ENCODE measurements at places on chromosomes 16 and 17.

DNA sequence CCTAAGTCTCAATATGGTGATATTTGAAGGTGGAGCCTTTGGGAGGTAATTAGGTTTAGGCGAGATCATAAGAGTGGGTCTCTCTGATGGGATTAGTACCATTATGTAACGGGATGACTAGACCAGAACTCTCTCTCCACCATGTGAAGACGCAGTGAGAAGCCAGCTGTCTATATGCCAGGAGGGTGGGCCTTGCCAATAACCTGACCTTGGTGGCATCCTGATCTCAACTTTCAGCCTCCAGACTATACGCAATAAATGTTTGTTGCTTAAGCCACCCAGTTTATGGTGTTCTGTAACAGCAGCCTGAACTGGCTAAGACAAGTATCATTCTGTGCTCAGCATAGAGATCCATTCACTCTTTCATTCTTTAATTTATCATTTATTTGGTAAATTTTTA, 167.2 kb upstream of the CDH11 start:
- no peak for DNase-seq

DNA sequence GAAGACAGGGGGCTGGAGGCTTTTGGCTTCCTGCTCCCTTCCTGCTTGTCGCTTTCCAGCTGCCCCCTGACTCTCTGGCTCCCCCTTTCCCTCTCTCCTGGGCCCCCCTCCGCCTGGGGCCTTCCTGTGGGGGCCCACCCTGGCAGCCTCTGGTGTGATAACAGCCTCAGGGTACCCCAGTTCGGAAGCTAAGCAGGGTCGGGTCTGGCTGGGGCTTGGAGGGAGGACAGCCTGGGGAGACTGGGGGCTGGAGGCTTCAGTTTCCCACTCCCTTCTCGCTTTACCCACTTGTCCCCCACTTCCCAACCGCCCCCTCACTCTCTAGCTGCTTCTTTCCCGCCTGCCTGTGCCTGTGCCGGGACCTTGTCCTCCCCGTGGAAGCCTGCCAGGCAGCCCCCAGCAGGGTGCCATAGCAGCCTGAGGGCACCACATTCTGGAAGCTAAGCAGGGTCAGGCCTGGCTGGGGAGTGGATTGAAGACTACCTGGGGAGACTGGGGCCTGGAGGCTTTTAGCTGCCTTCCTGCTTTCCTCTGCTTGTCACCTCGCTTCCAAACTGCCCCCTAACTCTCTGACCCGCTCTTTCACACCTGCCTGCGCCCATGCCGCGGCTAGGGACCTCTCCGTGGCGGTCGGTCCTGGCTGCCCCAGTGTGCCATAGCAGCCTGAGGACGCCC, 2275.5 kb downstream of the TP53TG3F start:
- DNase-seq = no peak

- no peak for DNase-seq
Measured at GRCh38 chr16:65754820-65755691, 611.4 kb upstream of the CDH5 start.

GRCh38 chr17:79461041-79461440, 149.8 kb downstream of the RBFOX3 start:
- DNase-seq = no peak

- DNase-seq = no peak
Measured at GRCh38 chr16:2769675-2770056, 7.4 kb downstream of the ELOB start.

DNA sequence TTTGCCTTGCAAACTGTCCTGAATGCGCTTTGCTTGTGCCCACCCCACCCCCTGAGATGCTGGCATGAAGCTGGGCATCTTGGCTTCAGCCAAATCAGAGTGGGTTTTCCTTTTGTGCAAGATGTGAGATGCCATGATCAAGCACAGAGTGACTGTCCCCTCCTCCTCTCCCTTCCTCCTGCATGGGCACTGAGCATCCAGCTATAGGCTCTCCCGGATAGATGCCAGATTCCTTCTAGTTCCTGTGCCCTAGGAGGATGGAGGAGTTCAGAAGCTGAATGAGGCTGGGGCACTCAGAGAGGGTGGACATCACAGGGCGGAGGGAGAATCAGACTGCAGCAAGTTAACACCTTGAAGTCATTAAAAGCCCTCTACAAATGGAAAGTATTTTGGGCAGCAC, 384.1 kb upstream of the CCL2 start:
- DNase-seq = no peak

- DNase-seq = no peak
Measured at GRCh38 chr16:65119901-65120401, 1.9 kb downstream of the CDH11 start.

DNA sequence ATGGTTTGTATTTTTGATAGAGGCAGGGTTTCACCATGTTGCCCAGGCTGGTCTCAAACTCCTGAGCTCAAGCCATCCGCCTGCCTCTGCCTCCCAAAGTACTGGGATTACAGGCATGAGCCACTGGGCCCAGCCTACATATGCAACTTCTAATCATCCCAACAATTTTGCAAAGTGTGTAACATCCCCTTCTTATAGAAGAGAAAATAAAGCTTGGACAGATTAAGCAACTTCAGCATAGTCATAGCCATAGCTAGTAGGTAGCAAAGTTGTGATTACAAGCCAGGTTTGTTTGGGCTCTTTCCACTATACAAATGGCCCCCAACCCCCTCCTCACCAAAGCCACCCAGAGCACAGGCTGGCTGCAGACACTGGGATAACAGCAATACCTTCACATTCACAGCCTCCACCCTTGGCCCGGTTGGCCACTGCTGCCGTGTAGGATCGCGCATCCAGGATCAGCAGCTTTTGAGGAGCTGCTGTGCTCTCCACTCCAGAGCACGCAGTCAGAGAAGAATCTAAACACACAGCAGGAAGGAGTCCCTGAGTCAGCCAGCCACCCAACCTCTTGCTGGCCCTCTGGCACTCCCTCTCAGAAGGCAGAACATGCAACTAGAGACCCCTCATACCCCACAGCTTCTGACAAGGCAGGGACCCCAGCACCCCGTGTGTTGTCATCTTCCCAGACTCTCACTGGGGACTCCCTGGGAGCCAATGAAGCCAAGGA, 7.9 kb downstream of the MTMR4 start:
- DNase-seq = no peak

GRCh38 chr16:74556375-74556922, 50.5 kb downstream of the GLG1 start:
- no peak for DNase-seq

DNA sequence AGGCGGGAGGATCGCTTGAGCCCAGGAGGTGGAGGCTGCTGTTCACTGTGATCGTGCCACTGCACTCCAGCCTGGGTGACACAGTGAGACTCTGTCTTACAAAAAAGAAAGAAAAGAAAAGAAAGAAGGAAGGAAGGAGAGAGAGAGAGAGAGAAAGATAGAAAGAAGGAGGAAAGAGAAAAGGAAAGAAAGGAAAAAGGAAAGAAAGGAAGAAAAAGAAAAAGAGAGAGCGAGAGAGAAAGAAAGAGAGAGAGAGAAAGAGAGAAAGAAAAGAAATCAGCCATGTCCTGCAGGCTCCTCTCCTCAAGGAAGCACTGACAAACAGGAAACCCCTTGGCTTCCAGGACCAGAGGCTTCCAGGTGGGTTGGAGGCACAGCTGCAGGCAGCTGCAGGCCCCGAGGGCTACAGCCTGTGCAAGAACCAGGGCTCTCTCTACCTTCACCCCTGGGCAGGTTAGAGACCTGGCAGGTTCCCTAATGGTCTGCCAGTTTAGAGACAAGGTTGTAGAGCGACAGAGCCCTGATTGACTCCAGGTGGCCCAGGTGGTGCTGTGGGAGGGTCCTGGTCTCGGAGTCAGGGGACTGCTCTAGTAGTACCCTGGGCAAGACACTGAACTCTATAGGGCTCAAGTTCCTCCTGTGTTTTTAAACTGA, 53.8 kb downstream of the PECAM1 start:
- DNase-seq = no peak

DNA sequence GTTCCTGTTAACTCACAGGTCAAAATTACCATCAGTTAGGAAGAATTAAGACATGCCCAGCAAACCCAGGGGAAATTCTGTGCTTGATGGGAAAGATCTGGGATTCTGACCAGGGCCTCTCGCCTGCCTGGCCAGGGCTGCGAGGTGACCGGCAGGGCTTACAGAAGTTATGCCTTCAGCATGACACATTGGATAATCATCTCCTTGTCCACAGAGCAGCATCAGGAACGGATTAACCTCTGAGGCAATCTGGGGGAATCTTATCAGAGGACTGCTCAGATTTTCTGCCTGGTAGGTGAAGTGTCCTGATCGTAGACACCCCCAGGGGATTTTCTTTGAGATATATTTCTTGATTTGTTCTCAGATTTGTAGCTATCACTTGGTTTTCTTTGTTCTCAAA, 172.5 kb downstream of the HS3ST3A1 start:
- no peak for DNase-seq

DNA sequence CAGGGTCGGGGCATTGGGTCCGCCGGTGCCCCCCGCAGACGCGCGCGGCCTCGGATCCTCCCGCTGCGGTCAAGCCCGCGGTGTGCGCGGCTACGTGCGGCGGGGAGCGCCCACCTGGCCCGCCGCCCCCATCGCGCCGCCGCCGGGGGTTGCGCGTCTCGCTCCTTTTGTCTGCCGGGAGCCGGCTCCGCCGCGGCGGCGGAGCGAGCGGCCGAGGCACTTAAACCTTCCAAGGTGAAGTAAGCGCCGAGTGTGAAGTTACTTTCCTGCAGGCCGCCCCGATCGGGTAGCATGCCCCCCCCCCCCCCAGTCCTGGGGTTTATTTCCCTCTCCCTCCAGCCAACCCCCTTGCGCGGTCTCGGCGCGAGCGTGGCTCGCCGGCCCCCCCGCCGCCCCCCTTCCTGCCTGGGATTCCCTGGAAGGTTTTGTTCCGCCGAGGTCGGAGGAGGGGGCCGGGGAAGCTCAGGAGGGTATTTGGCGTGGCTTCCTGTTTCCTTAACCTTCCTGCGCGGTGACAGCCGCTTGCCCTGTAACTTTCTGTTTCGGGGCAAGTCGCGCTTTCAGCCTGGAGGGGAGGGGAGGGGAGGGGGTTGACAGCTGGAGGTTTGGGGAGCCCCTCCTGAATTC, 56.6 kb upstream of the GSE1 start:
- peak; percentile 86 for DNase-seq

DNA sequence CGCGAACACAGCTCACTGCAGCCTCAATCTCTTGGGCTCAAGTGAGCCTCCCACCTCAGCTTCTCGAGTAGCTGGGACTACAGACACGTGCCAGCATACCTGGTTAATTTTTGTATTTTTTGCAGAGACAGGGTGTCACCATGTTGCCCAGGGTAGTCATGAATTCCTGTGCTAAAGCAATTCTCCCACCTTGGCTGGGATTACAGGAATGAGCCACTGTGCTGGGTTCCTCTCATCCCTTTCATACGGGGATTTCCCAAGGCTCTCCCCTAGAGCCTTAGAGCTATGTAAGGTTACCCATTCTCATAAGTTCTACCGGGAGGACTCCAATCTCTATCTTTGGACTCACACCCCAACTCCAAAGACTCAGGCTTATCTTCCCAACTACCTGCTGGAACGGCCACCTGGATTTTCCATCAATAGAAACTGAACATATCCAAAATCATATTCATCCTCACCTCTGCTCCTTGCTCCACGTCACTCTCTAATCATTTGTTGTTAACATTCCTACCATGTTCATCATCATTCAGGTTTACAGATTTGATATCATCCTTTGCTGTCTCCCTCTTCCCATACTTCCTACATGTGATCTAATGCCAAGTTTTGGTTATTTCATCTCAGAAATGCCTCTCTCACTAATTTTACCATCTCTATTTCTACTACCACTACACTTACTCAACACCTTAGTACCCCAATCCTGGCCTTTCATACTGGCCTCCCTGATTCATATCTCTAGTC, 92.5 kb downstream of the NCOR1 start:
- no peak for DNase-seq

DNA sequence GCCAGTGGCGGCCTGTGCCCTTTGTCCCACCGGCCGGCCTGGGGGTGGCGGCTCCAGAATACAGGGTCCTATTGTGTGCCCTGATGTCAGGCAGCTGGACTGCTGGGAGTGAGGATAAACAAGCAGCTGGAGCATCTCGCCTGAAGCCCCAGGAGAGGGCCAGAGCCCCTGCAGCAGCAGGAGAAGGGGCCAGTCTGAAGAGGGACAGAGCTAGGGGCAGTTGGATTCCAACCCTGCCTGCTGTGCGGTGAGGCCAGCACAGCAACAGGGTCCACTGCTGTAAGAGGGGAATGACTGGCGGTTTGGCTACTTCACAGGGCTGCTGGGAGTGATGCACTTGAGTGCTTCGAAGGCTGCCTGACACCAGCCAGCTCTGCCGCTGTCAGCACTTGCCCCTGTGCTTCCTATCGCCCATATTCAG, 25.0 kb downstream of the RAB11FIP4 start:
- DNase-seq = no peak

- no peak for DNase-seq
Measured at GRCh38 chr17:72862276-72862999, 230.1 kb downstream of the SLC39A11 start.

- peak; percentile 10 for DNase-seq
Measured at GRCh38 chr17:50027881-50028735, 27.8 kb upstream of the ITGA3 start.

DNA sequence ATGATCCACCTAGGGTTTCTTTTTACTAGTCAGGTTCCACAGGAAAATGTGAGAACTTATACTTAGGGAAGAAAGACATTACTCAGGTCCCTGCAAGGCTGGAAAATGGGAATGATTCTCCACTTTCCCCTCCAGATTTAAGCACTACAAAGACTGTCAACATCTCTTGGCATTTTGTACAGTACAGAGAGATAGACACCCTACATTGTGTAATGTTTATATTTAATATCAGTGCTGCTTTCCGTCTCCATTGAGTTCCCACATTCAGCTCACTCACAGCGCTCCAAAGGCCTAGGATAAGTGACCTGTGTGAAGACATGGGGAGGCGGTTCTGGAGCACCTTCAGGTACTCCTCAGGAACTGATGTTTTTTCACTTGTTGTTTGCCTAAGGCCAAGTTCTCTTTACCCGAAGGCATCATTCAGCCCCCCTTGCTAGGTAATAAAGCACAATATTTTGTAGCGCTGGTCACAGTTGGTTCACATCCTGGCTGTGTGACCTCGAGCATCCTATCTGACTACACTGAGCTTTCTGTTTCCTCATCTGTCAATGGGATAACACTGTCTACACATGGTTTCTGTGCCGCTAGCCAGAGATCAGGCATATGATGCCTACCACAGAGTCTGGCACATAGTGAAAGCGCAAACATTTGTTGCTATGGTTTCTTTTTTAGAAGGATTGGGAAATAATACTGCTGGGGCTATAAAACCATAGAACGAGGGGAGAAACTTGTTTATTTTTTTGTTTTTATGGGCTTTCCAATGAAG, 226.6 kb downstream of the ZFHX3 start:
- DNase-seq = no peak

Measured in GM20000 (cell line).